ENCODE measurements at places on chromosomes 13 and 19. TPM values are rescaled to one million over a fixed set of nuclear protein-coding genes. Genes with fewer than 3 reads are reported as not detected.

The ATP4B gene
- not detected for total RNA-seq

The ZNF554 gene
- total RNA-seq, result 3.4 TPM

The KLF1 gene
- 0.09 TPM for total RNA-seq

The BEST2 gene
- not detected for total RNA-seq

The SLC1A5 gene
- total RNA-seq, result 16.4 TPM

The KLK15 gene
- total RNA-seq, result not detected

The FPR2 gene
- not detected for total RNA-seq

The RFPL4A gene
- total RNA-seq, result 0.87 TPM

The PSG11 gene
- not detected for total RNA-seq

The RYR1 gene
- total RNA-seq, result 0.11 TPM

The KL gene
- total RNA-seq, result 0.33 TPM

The PRRG2 gene
- total RNA-seq, result 9.0 TPM

All from dermis lymphatic vessel endothelial cell (primary cell).